ENCODE measurements at places on chromosomes 12 and 14. TPM values are rescaled to one million over a fixed set of nuclear protein-coding genes. Genes with fewer than 3 reads are reported as not detected.

- ATAC-seq = no peak
Measured at GRCh38 chr12:55762646-55763045, 19.7 kb downstream of the GDF11 start.

RHOF gene
- total RNA-seq = 15.7 TPM

DNA sequence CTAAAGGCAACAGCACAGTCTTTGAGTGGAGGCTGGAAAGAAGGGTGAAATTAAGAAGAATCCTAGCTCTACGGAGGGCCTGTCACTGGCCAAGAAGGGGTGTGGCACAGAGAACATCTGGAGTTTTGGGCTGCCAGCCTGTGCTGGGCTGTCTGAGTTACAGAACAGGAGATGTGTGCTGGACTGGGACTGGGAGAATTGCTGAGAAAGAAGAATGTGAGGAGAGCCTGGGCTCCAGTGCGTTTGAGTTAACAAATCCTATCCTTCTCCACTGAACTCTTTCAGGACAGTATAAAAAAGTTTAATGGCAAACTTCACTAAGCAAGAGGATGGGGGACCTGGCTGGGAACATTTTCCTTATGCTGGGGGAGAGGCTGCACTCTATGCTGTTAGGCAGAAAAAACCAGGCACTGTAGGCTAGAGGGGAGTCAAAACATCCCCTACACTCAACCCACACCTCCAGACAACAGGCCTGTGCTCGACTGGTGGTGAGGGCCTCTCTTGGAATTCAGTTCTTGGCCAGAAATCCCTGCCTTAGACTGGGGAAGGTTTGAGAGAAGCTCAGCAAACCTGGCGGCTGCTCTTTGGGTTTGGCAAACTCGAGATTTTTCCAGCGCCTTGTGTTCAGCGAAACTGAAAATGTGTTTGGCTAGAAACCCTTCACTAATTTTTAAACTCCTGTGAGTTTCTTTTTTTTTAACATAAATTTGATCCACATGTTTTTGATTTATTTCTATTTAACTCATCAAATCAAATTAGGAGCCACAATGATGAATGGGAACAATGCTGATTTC lies 217.3 kb downstream of the MON2 start:
- ATAC-seq = peak; percentile 85

- no peak for ATAC-seq
Measured at GRCh38 chr12:127041985-127042625, 1224.9 kb upstream of the TMEM132C start.

GRCh38 chr14:104188727-104189400 lies 50.5 kb downstream of the KIF26A start:
- ATAC-seq = no peak

GRCh38 chr12:31218203-31219025 lies 107.5 kb downstream of the SINHCAF start:
- no peak for ATAC-seq

DNA sequence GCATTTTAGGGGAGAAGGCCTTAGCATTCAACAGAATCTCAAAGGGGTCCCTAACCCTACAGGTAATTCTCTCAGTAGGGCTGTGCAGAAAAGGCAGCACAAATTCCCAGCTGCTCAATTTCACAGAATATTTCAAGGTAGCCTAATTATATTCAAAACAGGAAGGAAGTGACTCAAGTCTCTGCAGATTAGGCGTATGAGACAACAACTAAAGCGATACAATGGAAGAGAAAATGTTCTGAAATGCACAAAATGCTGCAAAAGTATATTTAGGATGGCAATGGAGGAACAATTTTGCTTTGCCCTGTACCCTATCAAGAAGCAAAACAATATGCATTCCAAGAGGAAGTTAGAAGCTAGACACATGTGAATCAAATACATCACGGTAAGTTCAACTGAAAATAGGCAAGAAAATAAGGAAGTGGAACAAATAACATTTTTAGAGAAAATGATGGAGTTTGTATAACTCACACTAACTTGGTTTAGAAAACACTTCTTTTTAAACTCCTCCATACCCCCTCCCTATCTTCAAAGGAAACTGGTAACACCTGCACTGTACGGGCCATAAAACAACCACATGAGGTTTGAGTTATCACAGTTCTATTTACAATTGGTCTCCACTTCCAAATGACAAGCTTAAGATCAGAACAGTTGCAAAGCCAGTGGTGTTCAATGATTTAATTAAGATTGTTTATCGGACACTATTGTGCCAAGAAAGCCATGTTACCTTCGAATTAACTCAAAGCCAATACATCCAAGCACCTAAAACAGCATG lies 1.6 kb downstream of the GIT2 start:
- no peak for ATAC-seq

CMA1 gene
- not detected for total RNA-seq

LIN7A gene
- total RNA-seq = 6.6 TPM

GRCh38 chr12:60630796-60631195 lies 1035.0 kb downstream of the SLC16A7 start:
- no peak for ATAC-seq

DNA sequence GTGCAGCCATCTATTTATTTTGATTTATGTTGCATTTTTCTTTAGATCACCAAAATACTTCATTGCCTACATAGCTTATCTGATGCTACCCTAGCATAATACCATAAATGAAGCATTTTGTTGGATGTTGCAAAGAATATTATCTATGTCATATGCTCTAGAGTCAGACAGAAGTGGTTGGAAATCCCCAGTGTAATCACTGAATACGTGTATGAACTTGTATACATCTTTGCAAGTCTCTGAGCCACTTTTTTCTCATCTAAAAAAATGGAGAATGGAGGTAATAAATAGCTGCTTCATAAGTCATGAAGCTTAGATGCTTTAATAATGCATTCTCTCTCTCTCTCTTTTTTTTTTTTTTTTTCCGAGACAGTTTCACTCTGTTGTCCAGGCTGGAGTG lies 18.5 kb downstream of the EVL start:
- ATAC-seq = no peak

TMEM229B gene
- 0.94 TPM for total RNA-seq

DNA sequence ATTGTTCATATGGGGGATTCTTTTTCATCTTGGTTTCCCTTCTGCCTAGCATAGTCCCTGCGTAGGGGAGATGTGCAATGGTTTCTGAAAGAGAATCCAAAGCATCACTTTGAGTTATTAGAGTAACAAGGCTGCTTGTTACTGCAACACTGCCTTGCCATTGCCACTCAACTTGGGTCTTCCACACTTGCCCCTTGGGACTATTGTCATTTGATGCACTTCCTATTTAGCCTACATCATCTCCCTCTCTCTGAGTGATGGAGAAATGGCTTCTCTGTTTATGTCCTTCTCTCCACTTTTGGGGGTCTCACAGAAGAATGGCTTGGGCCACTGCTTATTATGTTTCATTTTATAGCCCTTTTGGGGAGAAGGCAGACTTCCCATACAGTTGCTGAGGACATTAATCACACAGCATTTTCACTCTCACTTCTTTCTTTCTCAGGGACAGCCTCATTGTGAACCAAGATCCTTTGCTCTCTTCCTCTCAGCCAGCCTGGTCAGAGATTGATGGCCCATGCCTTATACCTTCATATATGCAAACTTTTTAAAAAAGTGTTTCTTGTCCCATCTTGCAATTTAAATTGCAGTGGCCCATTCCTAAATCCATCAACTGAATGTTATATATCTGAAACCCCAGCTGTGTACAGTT lies 50.8 kb upstream of the POC1B start:
- no peak for ATAC-seq

CCDC85C gene
- total RNA-seq = 58.2 TPM

GRCh38 chr12:98275131-98275475 lies 240.3 kb upstream of the TMPO start:
- ATAC-seq = no peak

GRCh38 chr12:95762123-95762785 lies 28.3 kb downstream of the NTN4 start:
- no peak for ATAC-seq

GRCh38 chr12:1650260-1650977 lies 21.4 kb downstream of the WNT5B start:
- no peak for ATAC-seq

DNA sequence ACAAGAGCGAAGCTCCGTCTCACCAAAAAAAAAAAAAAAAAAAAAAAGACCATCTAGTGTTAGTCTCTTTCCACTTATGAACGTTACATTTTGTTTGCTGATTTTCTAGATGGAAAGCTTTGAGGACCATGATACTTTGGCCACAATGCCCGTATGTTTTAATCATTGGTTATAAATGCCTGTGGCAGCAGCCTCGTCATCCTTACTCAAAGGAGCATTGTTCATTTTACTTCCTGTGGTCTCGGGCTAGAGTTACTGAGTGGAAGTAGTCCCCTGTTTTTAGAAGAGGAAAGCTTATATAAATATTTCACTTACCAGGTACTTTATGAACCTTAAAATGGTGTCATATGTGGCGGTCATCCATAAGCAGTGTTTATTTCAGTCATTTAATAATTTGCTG lies 359.9 kb downstream of the AEBP2 start:
- no peak for ATAC-seq

DNA sequence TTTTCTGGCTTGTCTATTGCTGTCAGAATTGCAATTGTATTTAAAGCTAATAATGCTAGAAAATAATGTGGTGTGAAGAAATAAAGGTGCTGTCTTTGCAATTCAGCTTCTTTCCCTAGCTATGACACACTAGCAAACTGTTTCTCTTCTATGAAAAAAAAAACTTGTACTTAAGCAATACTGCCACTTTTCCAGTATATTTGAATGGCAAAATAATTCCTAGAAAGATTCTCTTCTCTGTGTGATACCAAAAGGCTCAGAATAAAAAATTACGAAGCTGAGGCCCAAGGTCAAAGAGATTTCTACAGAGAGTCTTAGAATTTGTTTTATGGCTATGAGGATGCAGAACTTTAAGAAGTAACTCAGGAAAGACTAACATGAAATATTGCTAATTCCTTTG lies 235.5 kb downstream of the ADAMTS20 start:
- no peak for ATAC-seq

- no peak for ATAC-seq
Measured at GRCh38 chr14:99724196-99724891, 40.2 kb downstream of the CYP46A1 start.

- no peak for ATAC-seq
Measured at GRCh38 chr12:76308866-76309265, 39.3 kb downstream of the BBS10 start.

- ATAC-seq = peak; percentile 36
Measured at GRCh38 chr12:113149361-113150150, at the start of gene CFAP73. CFAP73 (plus strand) TSS chr12:113149724; CDS start chr12:113149858, 134 bp downstream.

GLT1D1 gene
- total RNA-seq = not detected

DNA sequence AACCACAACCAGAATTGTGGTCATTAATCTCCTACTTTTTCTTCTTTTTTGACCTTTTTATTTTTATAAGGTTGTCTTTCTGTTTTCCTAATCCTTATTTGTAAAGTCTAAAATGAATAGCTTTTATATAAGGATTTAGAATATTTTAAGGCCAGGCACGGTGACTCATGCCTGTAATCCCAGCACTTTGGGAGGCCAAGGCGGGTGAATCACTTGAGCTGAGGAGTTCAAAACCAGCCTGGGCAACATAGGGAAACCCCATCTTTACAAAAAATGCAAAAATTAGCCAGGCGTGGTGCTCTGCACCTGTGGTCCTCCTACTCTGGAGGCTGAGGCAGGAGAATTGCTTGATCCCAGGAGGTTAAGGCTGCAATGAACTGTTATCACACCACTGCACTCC lies 55.1 kb downstream of the IFT81 start:
- ATAC-seq = no peak

- ATAC-seq = no peak
Measured at GRCh38 chr12:111271674-111272418, 97.0 kb downstream of the PHETA1 start.

- ATAC-seq = no peak
Measured at GRCh38 chr12:22437031-22437806, 102.7 kb upstream of the ST8SIA1 start.

DNA sequence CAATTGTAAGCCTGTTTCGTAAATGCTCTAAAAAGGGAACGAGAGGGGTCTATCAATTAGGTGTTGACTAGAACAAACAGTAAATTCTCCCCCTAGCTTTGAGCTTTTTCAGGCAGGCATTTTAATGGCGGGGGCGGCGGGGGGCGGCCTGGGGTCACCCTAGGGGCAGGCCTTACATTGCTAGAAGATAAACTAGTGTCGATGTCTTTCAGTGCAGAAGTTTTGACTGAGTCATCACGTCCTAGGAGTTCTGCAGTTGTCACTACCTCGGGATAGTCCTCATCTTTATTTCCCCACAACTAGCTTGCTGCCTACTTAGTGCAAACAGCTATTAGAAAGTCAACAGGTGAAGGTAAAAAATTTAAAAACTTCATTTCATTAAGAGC lies 1.6 kb downstream of the ATP6V1D start:
- no peak for ATAC-seq

DNA sequence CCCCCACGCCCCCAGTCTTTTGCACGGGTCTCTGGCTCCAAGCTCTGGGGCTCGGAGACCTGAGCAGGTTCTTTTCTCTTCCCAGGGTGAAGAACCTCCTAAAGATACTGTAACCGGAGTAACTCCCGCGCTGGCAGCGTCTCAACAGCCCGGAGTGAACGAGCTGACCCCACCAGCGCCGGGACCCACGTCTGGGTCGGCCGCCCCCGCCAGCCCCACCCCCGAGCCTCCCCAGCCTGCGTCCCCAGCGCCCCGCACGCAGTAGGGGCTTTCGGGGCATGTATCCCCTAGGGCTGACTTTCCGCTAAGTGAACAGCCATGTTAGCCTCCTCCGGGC lies 858 bp downstream of the SLC35F4 start:
- ATAC-seq = no peak

CRY1 gene
- total RNA-seq = 41.8 TPM

BIN2 gene
- total RNA-seq = 5.4 TPM

REP15 gene
- total RNA-seq = 1.4 TPM

GRCh38 chr12:104280111-104280510 lies 23.4 kb upstream of the EID3 start:
- no peak for ATAC-seq

MYO1A gene
- total RNA-seq = 0.54 TPM
